ENCODE measurements at places on chromosomes 16 and 17. TPM values are rescaled to one million over a fixed set of nuclear protein-coding genes. Genes with fewer than 3 reads are reported as not detected.

NTN3 gene
- total RNA-seq: not detected

DNA sequence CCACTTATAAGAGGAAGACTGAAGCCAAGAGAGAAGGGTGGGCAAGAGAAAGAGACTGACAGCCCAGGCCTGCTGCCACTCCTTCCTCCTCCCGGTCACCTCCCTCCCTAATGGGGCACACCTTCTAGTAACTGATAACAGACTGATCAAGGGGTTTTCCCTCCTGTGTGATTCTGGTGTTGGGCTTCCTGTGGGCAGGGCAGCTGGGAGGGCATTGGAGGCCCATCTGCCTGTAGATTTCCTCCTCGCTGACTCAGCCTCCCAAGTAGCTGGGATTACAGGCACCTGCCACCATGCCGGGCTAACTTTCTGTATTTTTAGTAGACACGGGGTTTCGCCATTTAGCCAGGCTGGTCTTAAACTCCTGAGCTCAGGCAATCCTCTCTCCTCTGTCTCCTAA, 16.2 kb downstream of the CA4 start:
- DNase-seq: no peak
- peaks cover 13% of the 10 kb centered on the region for H3K4me1 ChIP-seq
- H3K36me3 ChIP-seq: no peaks in the 10 kb centered on the region
- H3K4me3 ChIP-seq: no peak overlapping the region
- H3K27ac ChIP-seq: no peak overlapping the region
- H3K27me3 ChIP-seq: no peaks in the 10 kb centered on the region

DNA sequence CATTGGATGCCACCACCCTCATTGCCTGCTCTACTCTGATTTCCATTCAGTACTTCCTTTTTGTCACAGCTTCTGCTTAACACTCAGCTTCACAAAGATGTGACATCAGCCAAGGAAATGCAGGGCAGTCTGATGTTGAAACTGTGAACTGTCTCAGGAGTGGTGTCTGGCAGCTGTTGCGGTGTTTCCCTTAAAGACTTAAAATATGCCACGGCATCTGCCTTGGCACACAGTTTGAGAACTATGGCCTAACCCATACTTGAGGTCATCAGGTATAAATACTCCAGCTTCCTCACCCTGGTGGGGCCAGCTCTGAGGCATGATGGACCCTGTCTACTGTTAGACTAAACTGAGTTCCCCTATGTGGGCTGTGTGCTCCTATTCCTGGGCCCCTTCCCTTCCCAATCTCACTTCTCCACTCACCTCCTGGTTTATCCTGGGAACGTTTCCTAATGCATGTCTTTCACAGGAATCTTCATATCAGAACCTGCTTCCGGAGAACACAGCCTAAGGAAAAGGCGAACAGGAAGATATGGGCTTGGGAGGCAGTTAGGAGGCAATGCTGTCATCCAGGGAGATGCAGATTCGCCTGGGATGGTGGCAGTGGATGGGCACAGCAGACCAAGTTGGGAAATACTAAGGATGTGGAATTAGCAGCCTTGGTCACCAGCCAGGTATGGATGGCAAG, 96.5 kb downstream of the WSCD1 start:
- DNase-seq: no peak
- no peaks in the 10 kb centered on the region for H3K4me1 ChIP-seq
- no peak overlapping the region for H3K4me3 ChIP-seq
- no peak overlapping the region for H3K27ac ChIP-seq
- H3K27me3 ChIP-seq: no peaks in the 10 kb centered on the region

CDH3 gene
- total RNA-seq: 0.34 TPM

- H3K27ac ChIP-seq: no peak overlapping the region
- DNase-seq: no peak
- H3K4me3 ChIP-seq: no peak overlapping the region
- H3K36me3 ChIP-seq: peaks cover 95% of the 10 kb centered on the region
- peaks cover 7% of the 10 kb centered on the region for H3K4me1 ChIP-seq
Measured at GRCh38 chr17:77488531-77489238, 347.9 kb downstream of the SEC14L1 start.

- no peaks in the 10 kb centered on the region for H3K36me3 ChIP-seq
- DNase-seq: peak; percentile 33
- H3K4me3 ChIP-seq: no peak overlapping the region
- H3K4me1 ChIP-seq: no peaks in the 10 kb centered on the region
Measured at GRCh38 chr17:20944014-20944865, 98.6 kb downstream of the USP22 start.

DNA sequence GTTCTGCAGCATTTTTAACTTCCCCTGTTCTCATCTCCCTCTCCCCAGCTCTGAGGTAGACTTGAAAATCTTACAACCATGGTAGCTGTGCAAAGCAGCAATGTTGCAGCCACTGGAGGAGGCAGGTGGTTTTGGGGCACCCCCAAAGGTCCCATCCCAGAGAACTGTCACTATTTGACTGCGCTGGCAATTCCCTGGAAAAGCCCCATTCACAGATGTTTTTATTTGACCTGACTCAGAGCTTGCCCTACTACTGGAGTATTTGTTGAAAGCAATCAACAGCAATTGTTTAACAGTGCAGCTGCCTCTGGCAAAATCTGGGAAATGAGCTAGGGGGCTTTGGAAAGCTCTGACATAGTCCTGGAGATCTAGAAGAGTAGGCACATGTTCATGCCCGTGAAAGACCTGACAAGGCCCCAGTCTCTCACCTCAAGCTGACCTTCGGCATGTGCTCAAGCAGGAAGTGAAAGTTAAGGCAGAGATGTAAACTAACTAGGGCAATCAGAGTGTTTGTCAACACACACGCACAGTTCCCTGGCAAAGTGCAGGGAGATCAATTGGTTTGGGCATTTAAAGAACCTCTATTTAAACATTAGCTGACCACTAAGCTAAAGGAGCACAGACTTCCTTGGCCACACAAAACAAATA, 19.7 kb upstream of the PIK3R5 start:
- no peak overlapping the region for H3K4me3 ChIP-seq
- no peak for DNase-seq
- H3K27me3 ChIP-seq: no peaks in the 10 kb centered on the region
- no peak overlapping the region for H3K27ac ChIP-seq

DNA sequence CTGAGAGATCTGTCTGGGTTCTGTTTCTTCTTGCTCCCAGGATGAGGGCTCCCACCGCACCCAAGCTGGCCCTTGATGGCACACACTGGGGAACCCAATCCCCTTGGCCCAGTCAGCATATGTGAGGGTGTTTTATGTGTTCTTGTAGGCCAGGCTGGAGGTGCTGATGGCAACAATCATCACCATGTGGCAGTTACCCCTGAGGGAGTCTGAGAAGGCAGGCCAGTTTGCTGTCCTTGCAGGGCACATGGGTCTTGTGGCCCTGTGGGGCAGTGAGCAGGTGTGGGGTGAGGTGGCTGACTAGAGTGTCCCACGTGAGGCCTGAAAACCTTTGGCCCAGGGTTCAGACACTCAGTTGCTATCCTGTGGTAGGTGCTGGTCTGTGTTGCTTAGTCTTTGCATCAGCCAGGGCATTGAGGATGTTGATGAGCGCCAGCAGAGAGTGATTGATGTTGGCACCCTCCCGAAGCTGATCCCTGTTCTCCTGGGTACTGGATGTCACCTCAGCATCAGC, 2183.0 kb downstream of the TP53TG3F start:
- H3K27me3 ChIP-seq: no peaks in the 10 kb centered on the region
- DNase-seq: no peak
- H3K27ac ChIP-seq: no peak overlapping the region
- H3K4me1 ChIP-seq: no peaks in the 10 kb centered on the region
- no peaks in the 10 kb centered on the region for H3K36me3 ChIP-seq

GRCh38 chr17:59007995-59008394, 98.7 kb downstream of the TRIM37 start:
- DNase-seq: no peak
- no peak overlapping the region for H3K27ac ChIP-seq
- H3K36me3 ChIP-seq: no peaks in the 10 kb centered on the region

- H3K4me3 ChIP-seq: no peak overlapping the region
- H3K36me3 ChIP-seq: no peaks in the 10 kb centered on the region
- no peaks in the 10 kb centered on the region for H3K4me1 ChIP-seq
- no peak for DNase-seq
Measured at GRCh38 chr17:21595086-21595485, 97.2 kb upstream of the KCNJ18 start.

HOXB1 gene
- not detected for total RNA-seq

GAN gene
- total RNA-seq: 7.8 TPM

CCL5 gene
- 29.1 TPM for total RNA-seq

- DNase-seq: no peak
- no peaks in the 10 kb centered on the region for H3K4me1 ChIP-seq
- H3K27ac ChIP-seq: no peak overlapping the region
Measured at GRCh38 chr16:51228097-51228659, 77.1 kb upstream of the SALL1 start.

DNA sequence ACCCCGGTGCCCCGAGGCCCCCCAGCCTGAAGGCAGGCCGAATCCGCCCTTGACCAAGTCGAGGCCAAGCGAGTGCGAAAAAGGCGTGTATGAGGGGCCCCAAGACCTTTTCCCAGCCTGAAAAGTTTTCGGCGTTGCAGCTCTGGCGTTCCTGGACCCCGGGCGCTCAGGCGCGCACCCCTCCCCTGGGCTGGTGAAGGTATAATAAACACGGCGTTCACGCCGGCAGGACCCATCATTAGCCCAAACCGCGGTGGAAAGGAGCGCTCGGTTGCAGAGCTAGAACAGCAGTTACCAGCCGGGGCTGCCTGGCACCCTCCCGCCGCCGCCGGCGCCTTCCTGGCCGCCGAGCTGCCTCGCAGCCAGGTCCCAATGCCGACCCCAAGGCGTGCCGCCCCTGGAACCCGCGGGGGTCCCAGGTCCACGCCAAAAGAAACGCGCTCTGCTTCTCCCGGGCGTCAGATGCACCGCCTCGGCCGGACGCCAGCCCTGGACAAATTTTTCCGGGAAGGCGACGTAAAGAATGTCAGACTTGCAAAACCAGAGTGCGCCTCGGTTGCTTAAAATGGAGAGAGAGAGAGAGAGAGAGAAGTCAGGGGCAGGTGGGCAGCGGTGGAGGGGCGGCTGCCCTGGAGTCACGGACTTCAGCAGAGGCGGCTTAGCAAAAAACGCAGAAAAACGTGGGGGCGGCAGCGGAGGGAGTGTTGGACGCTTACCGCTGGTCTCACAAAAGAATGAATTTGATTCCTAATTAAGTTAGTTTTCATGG, 11.5 kb upstream of the FOXF1 start:
- no peak overlapping the region for H3K27ac ChIP-seq
- H3K36me3 ChIP-seq: no peaks in the 10 kb centered on the region
- DNase-seq: no peak
- peaks cover 4% of the 10 kb centered on the region for H3K27me3 ChIP-seq

DNA sequence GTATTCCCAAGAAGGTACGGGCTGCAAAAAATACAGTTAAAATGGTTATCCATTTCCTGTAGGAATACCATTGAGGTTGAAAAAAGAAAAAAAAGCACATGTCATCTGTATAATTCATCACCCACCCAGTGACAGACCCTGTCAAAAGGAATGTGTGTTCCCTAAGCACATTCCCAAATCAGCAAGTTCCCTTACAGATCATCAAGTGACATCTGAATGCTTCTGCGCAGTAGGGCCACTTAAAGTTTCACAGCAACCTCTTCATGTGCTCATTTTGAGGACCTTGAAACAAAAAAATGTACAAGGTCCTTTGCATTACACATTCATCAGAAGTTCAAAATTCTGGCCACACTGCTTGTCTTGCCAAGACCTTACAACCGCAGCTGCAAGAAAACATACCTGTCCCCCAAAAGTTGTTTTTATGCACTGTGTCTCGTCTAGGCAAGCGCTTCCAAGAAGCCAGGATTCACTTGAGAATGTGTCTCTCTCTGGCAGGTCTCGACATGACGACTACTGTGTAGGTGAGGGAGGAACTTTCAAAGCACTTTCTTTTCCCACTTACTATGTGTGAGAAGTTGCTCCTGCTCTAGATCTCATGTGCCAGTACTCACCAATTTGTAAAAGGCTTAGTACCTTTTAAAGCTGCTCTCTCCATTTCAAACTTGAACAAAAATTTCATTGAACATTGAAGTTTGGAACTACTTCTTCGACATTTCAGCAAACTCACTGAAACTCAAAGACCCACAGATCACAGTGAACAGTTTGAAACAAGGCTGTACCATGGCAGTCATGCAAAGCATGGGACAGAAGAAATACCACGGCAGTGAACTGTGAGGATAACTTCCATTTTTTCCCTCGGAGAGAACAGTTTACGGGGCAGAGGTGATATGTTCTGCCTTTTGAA, 4.3 kb upstream of the POLG2 start:
- H3K27ac ChIP-seq: no peak overlapping the region
- no peaks in the 10 kb centered on the region for H3K27me3 ChIP-seq
- DNase-seq: peak; percentile 31

DNA sequence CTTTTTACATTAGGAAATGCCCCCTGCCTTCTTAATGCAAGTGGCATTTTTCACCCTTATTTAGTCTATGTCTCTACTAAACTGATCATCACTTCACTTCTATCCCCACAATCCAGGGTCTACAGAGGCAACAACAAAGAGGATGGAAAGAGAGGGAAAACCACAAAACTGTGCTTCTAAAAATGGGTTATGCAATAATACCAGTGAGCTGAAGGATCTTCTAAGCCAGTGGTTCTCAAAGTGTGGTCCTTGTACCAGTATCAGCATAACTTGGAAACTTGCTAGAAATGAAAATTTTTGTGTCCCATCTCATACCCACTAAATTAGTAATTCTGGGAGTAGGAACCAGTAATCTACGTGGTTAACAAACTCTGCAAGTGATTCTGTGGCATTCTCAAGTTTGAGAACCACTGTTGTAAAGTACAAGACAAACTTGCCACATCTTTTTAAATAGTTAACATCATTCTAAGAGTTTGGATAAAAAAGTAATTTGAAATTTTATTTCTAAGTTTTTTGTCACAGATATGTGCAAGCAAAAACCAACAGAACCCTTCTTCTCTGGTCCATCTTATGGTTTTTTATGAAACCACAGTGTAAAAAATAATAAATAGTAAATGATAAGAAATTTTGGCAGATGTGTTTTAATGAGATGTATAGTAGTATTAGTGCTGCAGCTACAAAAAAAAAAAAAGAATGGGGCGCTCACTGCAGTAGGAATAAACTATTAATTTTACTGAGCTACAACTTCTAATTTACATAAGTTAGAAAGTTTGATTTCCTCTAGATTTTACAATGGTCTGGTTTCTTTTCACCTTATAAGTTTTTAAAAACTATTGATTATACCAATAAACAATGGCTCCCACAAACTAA, 16.2 kb downstream of the CDC27 start:
- no peak for DNase-seq
- H3K27me3 ChIP-seq: no peaks in the 10 kb centered on the region
- no peak overlapping the region for H3K4me3 ChIP-seq
- no peak overlapping the region for H3K27ac ChIP-seq

STH gene
- total RNA-seq: not detected

DNA sequence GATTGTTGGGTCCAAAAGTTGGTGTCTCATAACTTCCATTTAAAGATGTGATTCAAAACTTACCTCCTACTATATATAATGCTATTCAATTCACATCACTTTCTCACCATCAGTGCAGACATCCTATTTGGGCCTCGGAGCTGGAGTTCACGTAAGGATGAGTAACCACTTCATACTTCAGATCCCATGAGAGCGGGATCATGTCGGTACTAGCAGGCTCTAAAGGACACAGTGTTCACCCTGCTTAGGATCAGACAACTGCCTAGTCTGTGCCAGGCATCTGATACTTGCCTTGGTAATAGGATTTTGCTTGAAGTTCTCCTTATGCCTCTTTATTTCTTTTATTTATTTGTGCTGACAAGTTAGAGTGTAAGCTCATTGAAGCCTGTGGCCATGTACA, 39.5 kb downstream of the RBFOX1 start:
- no peaks in the 10 kb centered on the region for H3K36me3 ChIP-seq
- no peak for DNase-seq
- no peaks in the 10 kb centered on the region for H3K27me3 ChIP-seq

GRCh38 chr16:81940781-81941560, 70.3 kb downstream of the SDR42E1 start:
- no peaks in the 10 kb centered on the region for H3K4me1 ChIP-seq
- peak; percentile 25 for DNase-seq
- H3K27me3 ChIP-seq: no peaks in the 10 kb centered on the region

TMEM170A gene
- 43.9 TPM for total RNA-seq
